IPS DF 6.9 (cell line): ENCODE measurements at places on chromosomes 5 and 9.

GRCh38 chr5:139651853-139652787, 4.0 kb downstream of the CXXC5 start:
- no peak for DNase-seq

- DNase-seq = no peak
Observed at GRCh38 chr9:133568186-133568585, 33.7 kb downstream of the ADAMTSL2 start.

DNA sequence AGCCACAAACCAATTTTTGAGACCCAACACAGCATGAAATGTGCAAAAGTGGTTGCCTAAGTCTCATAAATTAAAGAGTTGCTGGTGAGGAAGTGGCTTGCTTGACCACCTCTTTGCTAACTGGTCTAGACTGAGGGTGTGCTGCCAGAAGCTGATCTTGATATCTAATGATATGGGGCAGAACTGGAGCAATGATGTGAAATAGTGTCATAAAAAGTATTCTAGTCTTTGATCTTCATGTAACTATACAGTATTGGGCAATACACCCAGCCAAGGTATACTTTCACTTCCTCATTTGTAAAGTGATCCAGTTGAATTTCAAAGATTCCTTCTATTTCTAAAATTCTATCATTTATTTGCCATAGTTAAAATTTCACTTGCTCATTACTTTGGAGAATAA, 5.9 kb upstream of the YTHDC2 start:
- DNase-seq = no peak

DNA sequence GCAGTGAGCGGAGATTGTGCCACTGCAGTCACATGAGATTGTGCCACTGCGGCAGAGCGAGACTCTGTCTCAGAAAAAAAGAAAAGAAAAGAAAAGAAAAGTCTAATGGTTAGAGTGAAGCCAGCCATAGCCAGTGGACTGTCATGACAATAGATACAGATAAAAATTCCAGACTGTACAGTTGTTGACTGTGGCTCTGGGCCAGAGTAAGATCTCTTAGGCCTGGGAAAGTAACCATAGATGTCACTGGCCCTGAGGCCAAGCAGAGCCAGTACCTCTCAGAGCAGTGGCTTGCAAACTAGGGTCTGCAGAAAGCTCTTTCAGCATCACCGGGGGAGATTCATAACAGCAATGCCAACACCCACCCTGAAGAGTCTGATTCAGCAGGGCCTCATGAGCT, 44.1 kb upstream of the SUB1 start:
- no peak for DNase-seq

DNA sequence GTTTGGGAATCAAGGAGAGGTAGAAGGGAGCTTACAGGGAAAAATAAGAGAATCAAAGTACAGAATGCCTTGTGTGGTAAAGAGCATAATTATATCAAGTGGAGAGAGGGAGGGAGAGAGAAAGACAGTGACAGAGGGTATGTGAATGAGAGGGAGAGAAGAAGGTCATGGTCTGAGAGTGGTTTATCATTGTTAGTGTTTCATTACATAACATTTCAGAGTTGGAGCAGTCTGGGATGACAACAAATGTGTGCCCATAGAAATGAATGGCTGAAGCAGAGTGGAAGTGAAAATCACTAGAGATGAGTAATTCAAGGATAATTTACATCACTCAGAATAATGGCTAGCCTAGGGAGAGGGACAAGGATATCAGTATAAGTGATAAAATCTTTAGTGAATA, 799.2 kb downstream of the TLE1 start:
- DNase-seq = no peak

DNA sequence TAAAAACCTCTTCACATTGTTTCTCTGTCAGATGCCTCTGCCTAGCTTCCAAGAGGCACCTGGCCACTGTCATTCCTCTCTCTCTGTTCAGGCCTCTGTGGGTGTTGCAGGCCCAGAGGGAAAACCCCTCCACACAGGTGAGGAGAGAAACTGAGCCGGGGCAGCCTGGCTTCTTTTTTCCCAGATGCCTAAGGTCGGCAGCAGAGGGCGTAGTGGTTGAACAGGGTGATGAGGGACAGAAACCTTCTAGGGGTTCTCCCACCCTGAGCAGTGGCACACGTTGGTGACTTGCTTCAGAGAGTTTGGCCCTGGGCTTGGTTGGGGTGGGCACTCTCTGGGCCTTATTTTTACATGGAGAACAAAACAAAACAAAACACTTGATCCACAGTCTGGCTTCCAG, 12.2 kb downstream of the IL9 start:
- peak; percentile 20 for DNase-seq

- DNase-seq = no peak
Observed at GRCh38 chr9:33868440-33868973, 51.5 kb downstream of the UBE2R2 start.
